ENCODE measurements at places on chromosomes 7 and 10. TPM values are rescaled to one million over a fixed set of nuclear protein-coding genes. Genes with fewer than 3 reads are reported as not detected.

The GOLGA7B gene
- total RNA-seq, result not detected

The ABCB4 gene
- 0.44 TPM for total RNA-seq

The PTER gene
- total RNA-seq, result 9.1 TPM

The ITPRID1 gene
- not detected for total RNA-seq

The SRGN gene
- 28.6 TPM for total RNA-seq

The TAS2R60 gene
- total RNA-seq, result not detected

The GPR158 gene
- total RNA-seq, result under 0.01 TPM

The UPK3B gene
- not detected for total RNA-seq

The HECW1 gene
- 0.62 TPM for total RNA-seq

The DPP6 gene
- 0.50 TPM for total RNA-seq

The AOAH gene
- not detected for total RNA-seq

The MRPS16 gene
- 77.2 TPM for total RNA-seq

The TEX47 gene
- not detected for total RNA-seq

The NOBOX gene
- total RNA-seq, result not detected

The ELN gene
- total RNA-seq, result 0.89 TPM

The LRIT1 gene
- total RNA-seq, result not detected

The NODAL gene
- total RNA-seq, result not detected

The GDF2 gene
- total RNA-seq, result not detected

The WNT2 gene
- 3.6 TPM for total RNA-seq

The BMPR1A gene
- 60.6 TPM for total RNA-seq

The PNLIPRP2 gene
- total RNA-seq, result not detected

The SGCE gene
- total RNA-seq, result 78.4 TPM

The MLLT10 gene
- 49.2 TPM for total RNA-seq

The PON3 gene
- total RNA-seq, result 0.11 TPM

The DNAJB9 gene
- 40.3 TPM for total RNA-seq

The PDE6C gene
- not detected for total RNA-seq

The SFTPA1 gene
- under 0.01 TPM for total RNA-seq
